ENCODE measurements at places on chromosomes 1 and 21.
A peak's percentile ranks its signal among the peaks of the same experiment; 100 is the strongest.

GRCh38 chr21:46145840-46146691 is 9.3 kb downstream of the FTCD start:
- DNase-seq: no peak

DNA sequence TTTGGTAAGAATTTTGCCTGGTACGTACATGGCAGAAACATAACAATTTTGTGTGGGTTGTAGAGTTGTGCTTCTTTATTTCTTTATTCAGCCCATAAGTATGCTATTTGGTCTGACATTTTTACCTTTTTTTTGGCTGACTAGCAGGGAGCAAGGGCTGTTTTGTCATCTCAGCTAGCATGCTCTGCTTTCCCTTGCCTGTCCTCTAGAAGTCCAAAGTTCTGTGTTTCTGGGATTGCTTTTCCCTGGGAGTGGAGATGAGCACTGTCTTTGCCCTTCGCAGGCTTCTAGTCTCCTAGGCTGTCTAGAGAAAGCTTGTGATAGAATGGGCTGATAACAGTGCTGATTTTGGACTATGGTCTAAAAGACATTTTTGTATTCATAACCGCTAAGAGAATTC is 7.5 kb downstream of the UCK2 start:
- no peak for DNase-seq

DNA sequence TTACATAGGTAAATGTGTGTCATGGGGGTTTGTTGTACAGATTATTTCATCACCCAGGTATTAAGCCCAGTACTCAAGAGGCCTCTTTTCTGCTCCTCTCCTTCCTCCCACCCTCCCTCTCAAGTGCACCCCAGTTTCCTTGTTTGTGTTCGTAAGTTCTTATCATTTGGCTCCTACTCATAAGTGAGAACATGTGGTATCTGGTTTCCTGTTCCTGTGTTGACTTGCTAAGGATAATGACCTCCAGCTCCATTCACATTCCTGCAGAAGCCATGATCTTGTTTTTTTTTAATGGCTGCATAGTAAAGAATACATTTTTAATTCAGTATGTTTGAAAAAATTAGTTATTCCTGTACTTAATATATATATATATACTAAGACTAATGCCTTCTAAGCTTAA is 107.7 kb downstream of the CLDN17 start:
- DNase-seq: no peak

DNA sequence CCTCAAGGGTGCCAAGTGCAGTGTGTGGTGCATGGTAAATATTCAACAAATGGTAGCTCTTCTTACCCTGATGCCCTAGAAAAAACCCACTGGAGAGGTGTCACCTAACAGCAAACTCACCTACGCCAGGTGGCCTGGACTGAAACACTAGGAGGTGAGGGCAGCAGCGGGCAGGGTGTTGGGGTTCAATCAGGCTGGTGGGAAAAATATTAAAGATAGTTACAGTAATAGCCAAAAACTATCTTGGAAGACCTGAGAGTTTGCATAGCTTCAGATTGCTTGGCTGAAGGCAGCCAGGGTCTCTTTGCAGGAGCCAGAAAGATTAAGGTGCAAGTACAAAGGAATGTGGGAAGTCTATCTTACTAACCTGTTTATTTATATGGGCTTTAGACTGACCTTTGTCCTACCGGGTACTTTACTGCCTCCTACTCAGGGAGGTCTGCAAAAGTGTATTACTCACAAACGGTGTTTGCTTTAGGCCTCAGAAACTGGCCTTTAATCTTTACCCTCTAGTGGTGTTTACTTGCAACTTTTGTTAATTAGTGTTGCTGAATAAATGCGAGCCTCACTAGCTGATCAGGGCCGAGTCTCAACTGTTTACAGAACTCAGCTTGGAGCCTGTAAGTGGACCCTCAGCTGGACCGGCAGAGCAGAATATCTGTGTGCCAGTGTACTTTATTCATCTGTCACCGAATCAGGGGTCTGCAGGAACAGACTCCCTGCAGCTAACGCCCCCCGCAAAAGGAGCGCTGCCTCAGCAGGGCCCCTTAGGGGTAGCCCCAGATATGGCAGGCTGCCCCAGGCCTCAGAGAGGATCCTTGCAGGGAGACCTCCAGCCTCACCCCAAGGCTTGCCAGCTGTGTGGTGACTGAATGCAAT is 63.9 kb downstream of the SYF2 start:
- DNase-seq: peak; percentile 22

DNA sequence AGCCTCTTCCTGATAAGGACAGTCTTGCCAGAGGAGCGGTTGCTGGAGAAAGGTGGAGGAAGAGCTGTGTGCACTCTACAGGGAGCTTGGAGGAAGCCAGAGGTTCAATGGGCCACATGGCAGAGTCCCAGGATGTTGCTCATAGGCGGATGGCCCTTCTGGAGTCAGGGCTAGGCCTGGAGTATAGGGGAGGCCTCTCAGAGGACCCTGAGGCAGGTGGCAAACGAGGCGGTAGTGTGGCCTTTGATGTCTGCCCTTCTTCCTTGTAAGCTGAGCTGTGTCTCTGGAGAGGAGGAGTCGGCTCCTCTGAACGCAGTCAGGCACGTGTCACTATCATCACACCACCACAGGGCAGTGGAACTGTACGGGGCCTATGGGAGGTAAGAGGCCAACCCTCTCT is 8.6 kb downstream of the PKP1 start:
- no peak for DNase-seq

DNA sequence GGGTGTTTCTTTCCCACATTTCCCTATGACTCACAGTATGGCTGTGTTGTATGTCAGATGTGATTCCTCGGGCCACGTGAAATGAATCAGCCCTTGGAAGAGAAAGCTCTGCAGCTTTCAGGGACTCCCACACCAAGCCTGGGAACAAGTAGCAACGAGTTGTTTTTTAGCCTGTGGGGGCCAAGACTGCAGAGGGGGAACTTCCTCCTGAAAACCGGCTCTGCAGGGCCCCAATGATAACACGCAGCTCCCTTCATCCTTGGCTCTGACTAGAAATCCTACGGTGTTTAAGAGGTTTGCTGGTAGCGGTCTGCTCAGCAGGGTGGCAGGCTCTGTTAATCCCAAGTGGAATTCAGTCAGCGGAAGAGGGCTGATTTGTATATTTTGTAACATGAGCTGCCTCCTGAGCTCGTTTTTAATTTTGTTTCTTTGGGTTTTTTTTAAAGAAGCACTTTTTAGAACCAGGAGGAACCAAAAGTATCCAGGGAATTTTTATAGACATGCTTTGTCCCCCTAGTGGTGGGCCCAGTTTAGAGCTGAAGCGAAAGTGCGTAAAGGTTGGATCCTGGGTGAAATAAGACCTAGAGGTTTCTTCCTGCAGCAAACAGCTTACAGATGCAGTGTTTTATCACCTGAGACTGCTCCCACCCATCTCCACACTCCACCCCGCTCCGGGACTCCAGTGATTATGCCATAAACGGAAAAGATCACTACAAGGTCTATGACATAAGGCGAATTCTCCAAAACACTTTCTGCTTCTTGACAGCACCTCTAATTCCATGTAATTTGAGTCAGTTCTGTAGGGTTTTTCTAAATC is 48.8 kb downstream of the LAMC2 start:
- DNase-seq: peak; percentile 85

DNA sequence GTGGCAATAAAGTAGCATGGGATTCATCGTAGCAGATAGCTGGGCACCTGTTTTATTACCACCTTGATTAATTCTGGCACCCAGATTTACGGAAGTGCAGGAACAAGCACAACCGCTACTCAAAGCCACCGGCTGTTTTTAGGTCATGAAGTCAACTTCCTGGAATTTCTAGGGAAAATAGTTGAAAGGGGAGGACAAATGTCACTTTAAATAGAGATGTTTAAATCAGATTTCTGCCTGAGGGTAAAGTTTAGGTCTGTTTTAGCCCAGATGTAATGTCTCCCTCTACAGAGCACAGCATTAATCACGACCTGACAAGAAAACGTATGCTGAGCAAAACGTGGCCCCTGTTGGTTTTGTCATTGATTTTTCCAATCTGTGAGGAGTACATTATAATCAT is 8.0 kb downstream of the ADGRL2 start:
- DNase-seq: peak; percentile 38

DNA sequence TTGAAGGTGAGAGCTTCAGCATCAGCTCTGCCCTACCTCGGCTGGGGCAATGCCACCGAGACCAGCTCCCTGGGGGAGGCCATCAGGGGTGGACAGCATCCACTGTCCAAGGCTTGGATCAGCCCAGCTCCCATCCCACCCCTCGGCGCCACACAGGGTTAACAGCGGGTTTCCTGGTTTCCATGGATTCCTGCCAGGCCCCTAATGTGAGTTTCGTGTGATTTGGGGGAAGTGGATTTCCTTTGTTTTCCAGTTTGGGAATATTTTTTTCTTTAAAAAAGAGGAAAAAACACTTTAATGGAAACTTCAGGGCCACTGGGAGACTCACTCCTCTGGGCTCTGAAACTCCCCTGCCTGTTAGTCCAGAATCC is 34.3 kb downstream of the CASZ1 start:
- no peak for DNase-seq

GRCh38 chr1:11453742-11454491 is 25.0 kb upstream of the DISP3 start:
- no peak for DNase-seq

DNA sequence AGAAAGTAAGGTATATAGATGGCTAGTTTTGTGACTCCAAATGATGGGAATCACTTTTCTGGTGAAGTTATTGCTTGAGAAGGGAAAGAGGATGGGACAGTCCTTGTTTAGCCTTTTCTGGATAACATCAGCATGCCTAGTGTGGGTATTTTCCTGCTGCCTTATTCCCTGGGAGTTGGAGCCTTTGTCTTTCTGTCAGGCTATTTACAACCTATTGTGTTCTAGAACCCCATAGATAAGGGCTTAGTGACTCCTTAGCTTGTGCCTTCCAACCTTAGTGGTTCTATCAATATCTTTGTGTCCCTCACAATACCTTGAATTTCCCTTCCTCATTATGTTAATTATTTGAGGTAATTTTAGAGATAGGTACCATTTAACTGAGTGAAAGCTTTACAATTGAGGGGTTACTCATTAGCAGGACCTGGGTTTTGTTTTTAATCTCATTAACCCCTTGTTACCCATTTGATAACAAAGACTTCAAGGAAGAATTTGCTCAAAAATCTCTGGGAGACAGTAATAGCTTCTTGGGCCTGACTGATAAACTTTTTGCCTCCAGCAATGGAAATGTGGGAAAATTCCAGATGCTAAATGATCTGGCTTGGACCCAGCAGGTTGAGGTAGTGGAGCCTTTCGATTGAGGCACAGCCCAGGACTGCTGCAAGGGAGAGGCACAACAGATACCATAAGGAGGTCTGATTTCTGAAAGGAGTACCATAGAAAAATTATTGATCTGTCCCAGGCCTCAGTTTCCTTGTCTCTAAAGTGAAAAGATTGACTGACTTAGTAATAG is 49.0 kb downstream of the CACHD1 start:
- DNase-seq: peak; percentile 63

DNA sequence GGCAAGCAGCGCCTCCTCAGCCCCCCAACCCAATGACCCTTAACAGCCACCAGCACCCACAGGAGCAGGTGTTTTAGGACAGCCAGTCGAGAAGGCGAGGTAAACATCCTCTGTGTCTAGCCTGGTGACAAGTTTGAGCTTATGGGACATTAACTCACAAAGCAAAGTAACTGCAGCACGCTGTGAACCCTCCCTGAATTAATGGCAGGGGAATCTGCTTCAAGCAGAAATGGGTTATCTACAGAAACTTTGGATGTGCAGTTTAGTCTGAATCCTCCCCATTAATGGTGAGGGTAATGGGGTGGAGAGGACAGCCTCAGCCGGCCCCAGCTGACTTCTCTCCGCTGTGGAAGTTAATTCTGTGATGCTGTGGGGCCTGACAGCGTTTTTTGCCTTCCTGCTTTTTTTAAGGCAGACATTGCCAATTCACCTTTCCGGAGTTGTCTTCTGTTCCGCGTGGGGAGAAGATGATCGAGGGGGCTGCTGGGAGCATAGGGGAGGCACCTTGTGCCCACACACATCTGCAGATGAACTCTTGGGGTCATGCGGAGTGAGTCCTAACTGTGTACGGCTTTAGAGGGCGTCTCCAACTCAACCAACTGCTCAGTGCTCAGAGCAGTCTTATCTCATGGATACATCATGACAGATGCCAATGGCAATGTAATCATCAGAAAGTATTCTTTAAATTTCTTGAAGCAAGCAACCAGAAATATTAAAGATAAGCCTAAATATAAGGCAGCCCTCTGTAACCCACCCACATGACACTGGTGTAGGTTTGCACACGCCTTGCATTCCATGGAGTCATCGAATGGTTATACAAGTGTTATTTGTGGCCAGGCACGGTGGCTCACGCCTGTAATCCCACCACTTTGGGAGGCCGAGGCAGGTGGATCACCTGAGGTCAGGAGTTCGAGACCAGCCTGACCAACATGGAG is 41.0 kb downstream of the POFUT2 start:
- no peak for DNase-seq

- no peak for DNase-seq
Measured at GRCh38 chr1:17307946-17308345, at the start of gene PADI4. Gene PADI4 (plus strand): TSS chr1:17308197. CDS start chr1:17308223, 26 bp downstream.

- no peak for DNase-seq
Measured at GRCh38 chr1:82226186-82226505, 425.4 kb downstream of the ADGRL2 start.

GRCh38 chr1:95117207-95118066 is at the start of gene TLCD4:
Gene TLCD4 (plus strand): TSS chr1:95117355. CDS start chr1:95143902, 26,547 bp downstream.
- peak; percentile 89 for DNase-seq

- no peak for DNase-seq
Measured at GRCh38 chr1:227316456-227316855, 1.8 kb downstream of the CDC42BPA start.

GRCh38 chr1:61442544-61442943 is 282.4 kb downstream of the TM2D1 start:
- DNase-seq: no peak

GRCh38 chr21:42262831-42263231 is 43.9 kb downstream of the ABCG1 start:
- DNase-seq: no peak

DNA sequence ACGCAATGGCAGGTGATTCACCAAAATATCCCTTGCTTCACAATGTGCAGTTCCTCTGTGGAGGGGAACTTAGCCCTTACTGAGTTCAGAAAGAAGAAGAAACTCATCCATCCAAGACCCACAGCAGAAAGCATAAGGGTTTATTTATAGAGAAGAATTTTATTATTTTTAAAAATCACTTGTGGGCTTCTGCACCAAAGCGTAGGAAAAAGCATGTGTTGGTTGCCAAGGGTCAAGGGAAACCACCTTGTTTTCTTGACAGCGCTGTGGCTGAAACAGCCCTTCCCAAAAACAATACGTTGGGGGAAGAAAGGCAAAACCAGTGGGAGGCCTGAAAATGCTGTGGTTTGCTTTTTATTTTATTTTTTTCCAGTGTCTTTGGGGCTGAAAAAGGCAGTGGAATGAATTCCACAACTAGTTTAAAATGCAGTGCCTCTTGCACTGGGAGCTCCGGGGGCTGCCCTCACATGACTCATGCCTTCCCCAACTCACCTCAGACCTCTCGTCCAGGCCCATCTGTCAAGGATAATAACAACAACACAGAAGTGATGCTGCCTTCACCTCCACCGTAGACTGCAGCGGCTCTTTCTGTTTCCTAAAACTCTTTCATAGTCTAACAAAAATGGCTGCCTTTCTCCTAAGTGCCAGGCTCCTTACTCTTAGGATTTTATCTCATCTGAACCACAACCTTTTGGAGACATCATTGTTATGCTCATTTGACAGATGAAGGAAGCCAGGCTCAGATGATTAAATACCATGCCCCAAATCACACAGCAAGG is 224.2 kb upstream of the JUN start:
- DNase-seq: no peak

GRCh38 chr1:67601955-67602354 is 83.0 kb upstream of the GADD45A start:
- no peak for DNase-seq

- no peak for DNase-seq
Measured at GRCh38 chr1:19635646-19636045, 8.5 kb upstream of the NBL1 start.
